Activated CD8-positive, alpha-beta memory T cell treated with anti-CD3 and anti-CD28 coated beads for 48 hours (primary cell): ENCODE measurements at places on chromosomes 16 and 17.
A peak's percentile ranks its signal among the peaks of the same experiment; 100 is the strongest.

- no peak for DNase-seq
Measured at GRCh38 chr17:38571833-38572668, 33.7 kb downstream of the SRCIN1 start.

DNA sequence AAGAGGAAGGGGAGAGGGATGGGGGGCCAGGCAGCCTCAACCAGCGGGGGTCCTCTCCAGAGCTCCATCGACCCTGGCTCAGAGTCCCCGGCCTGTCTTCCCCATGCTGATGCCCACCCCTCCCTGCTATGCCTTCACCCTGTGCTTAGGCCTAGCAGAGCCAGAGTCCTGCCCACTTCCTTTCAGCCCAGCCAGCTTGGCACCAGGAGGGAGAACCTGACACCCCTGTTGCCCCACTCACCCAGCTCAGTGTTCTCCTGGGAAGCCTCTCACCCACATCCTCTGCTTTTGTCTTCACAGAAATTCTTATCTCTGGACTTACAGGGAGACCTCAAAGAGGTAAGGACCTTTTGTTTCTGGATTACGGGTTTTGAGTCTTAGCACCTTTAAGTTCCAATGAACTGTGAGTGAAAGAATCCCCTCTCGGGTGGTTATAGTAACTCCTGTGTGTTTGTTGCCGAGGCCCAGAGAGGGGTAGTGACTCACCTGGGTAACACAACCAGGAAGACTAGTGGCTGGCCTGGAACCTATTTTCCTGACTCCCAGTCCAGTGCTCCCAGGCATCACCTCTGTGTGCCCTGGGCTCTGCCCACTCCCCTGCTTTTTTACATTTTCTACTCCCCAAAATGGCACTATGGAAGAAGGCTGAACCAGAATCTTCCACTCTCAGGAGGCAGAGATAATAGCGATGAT is 53.3 kb downstream of the CES1 start:
- DNase-seq, result no peak

DNA sequence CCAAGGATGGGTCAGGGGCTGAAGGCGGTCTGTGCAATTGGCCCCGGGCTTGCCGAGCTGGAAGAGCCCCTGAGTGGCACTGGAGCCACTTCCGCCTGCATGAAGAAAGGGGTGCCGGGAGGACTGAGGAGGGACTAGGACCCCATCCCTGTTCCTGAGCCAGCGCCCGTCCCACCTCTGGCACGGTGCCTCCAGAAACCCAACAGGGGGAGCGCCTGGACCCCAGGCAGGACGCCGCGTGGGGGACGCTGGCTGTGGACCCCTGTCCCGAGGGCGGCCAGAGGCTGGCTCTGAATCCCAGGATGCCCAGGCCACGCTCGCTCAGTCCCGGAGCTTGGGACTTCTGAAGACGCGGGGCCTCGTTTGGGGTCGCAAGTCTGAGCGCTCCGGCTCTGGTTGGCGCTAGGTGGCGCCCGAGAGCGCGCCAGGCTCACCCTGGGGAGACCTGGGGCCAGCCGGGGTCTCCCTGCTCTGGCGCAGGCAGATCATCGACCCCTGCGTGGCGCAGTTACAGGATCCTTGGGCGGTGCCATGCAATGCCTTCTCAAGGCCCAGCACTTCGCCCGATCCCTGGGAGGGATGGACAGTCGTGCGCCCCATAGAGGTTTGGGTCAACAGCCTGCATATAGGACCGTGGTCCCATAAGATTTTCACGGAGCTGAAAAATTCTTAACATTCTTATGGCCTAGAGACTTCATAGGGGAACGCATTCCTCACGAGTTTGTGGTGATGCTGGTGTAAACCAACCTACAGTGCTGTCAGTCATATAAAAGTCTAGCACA is 58.5 kb upstream of the CREBBP start:
- DNase-seq, result peak; percentile 30

DNA sequence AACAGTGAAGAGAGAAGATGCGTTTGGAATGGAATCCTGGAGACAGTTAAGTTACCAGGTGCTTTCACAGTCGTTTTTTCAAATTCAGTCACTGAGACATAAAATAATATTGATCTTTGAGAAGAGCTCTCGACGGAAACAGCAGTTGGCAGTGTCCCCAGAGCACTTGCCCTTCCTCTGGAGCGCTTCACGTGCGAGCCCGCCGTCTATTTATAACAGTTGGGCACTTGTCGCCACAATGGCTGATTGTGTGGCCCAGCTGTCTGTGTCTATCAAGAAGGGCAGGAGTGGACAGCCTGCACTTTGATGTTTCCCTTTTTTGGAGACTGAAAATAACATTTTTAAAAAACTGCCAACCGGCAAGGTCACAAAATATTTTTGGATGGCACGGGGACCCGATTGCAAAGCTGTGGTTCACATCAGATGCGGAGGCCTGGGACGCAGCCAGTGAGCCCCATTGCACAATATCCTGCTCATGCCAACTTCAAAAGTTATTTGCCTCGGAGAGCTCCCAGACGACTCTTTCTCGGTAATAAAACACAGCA is 62.9 kb downstream of the ADCY9 start:
- no peak for DNase-seq

DNA sequence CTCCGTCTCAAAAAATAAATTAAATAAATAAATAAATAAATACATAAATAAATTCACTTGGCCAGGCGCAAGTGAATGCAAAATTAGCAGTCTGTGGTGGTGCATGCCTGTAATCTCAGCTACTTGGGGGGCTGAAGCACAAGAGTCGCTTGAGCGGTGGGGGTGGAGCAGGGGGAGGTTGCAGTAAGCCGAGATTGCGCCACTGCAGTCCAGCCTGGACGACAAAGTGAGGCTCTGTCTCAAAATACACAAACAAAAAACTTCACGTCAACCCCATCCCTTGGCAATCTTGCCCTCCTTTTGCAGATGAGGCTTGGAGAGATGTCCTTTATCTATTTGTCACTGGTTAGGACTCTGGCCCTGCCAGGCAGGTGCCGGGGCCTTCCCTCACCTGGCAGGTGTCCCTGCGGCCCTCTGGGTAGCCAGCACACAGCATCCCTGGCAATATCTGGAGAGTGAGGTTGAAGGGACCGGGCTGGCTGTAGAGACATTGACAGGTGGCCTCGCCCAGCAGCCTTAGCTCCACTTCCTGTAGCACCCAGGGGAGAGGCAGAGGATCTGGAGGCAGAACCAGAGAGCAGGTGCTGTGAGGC is 4.4 kb downstream of the PRSS36 start:
- no peak for DNase-seq

DNA sequence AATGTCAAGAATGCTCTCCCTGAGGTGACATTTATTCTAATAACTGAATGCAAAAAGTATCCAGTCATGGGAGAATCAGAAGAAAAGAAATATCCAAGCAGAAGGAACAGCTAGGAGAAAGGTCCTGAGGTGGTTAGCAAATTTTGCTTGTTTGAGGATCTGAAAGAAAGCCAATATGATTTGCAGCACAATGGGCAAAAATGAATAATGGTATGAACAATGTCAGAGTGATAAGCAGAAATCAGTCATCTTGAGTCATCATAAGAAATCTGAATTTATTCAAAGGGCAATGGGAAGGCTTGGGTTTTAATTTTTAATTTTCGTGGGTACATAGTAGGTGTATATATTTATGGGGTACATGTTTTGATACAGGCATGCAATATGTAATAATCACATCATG is 68.5 kb downstream of the BRIP1 start:
- DNase-seq, result no peak

DNA sequence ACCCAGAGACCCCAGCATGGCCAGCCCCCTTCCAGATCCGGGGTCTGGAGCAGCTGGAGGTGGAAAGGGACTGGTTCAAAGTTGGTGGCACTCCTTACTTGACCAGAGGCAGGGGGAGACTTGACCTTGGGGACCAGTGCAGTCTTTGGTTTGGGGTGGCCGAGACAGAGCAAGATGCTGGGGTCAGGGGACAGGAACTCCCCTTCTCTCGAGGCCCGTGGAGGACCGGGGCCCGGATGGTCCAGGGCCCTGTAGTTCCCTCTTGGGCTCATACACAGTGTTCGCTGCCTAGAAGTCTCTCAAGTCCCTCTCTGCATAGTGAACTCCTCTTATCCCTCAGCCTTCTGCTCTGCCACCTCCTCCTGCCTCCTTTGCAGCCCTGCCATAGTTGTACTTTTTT is 601 bp upstream of the PRSS33 start:
- no peak for DNase-seq

GRCh38 chr17:38870259-38871165 is 654 bp downstream of the LASP1 start:
- peak; percentile 45 for DNase-seq
